Vagina (tissue), 2 donors: ENCODE measurements at places on chromosomes 7 and 10. TPM values are rescaled to one million over a fixed set of nuclear protein-coding genes. Genes with fewer than 3 reads are reported as not detected.

The OR13A1 gene
- not detected for total RNA-seq

The FXYD4 gene
- not detected for total RNA-seq

The HSPA12A gene
- total RNA-seq: 28.7 TPM

The SPDYE9 gene
- total RNA-seq: not detected

GRCh38 chr10:15821046-15821683 lies 39.1 kb downstream of the MINDY3 start:
- H3K36me3 ChIP-seq: no peaks in the 10 kb centered on the region
- H3K4me3 ChIP-seq: no peak overlapping the region
- H3K27ac ChIP-seq: no peak overlapping the region
- no peak for DNase-seq
- H3K4me1 ChIP-seq: no peaks in the 10 kb centered on the region

GRCh38 chr10:49240946-49241345 lies 52.8 kb upstream of the TMEM273 start:
- no peaks in the 10 kb centered on the region for H3K27me3 ChIP-seq
- no peaks in the 10 kb centered on the region for H3K4me1 ChIP-seq
- H3K36me3 ChIP-seq: no peaks in the 10 kb centered on the region
- H3K27ac ChIP-seq: no peak overlapping the region
- H3K4me3 ChIP-seq: no peak overlapping the region
